B cell (primary cell): ENCODE measurements at places on chromosomes 6 and 20. TPM values are rescaled to one million over a fixed set of nuclear protein-coding genes. Genes with fewer than 3 reads are reported as not detected.

The SLC22A16 gene
- not detected in 2 replicates for total RNA-seq

The NRSN1 gene
- total RNA-seq = not detected in 2 replicates

The GLYATL3 gene
- total RNA-seq = not detected in 2 replicates

GRCh38 chr6:129183681-129184301 is 300.9 kb downstream of the LAMA2 start:
- DNase-seq = no peak

DNA sequence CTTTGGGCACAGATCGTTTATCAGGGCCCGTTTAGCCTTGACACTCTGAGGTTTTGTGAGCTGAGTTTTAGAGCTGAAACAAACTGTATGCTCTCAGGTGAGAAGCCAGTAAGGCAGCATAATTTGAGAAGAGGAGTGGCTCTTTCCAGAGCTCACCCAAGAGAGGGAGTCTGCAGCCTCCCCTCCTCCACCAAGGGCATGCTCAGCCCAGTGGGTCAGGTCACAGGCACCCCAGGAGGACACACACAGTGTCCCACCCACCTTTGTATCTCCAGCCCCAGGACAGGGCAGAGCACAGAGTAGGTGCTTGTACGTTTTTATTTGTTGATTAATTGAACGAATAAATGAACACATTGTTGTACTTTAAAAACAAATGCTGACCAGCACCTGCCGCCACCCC is 3.4 kb downstream of the TSPO2 start:
- DNase-seq = no peak

GRCh38 chr6:112027942-112028674 is 25.8 kb upstream of the CCN6 start:
- DNase-seq = peak; percentile 23

DNA sequence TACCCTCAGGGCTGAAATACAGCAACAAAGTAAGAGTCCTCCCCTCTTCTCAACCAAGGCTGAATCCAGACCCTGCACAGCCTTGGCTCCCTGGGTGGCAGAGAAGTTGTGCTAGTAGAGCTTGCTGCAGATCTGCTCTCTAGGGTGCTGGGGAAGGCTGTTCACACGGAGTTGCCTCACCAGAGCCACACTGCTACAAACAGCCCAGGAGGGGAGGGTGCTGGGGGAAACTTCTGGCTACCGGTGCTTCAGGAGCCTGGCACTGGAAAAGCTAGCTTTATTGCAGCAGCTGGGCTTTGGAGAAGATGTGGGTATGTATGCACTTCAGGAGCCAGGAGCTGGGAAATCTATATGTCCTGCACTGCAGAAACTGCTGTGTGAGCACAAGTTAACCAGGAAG is 37.6 kb upstream of the SUPT3H start:
- no peak for DNase-seq

GRCh38 chr6:163572612-163573011 is 158.1 kb downstream of the QKI start:
- no peak for DNase-seq

GRCh38 chr6:132978685-132979084 is 164.3 kb downstream of the RPS12 start:
- DNase-seq = no peak
